ENCODE measurements at places on chromosomes 4 and X. TPM values are rescaled to one million over a fixed set of nuclear protein-coding genes. Genes with fewer than 3 reads are reported as not detected.
A peak's percentile ranks its signal among the peaks of the same experiment; 100 is the strongest.

Gene PCYT1B
- total RNA-seq = not detected

DNA sequence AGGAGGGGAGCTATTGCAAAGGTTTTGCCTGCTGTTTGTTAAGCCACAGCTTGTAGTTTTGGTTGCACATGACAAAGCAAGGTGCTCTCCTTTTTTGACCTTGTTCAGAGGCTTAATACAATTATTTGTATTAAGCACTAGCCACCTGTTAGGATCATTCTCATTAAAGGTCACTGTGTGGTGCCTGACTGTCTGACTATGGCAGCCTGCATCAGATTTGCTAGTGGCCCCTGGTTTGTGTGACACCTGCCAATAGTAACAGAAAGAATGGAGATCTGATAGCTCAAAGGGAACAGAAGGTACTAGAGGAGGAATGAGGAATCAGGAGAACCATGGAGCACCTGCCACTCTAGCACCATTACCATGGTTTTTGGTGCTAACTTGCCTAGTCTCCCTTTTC lies 102.5 kb downstream of the POLA1 start:
- no peak overlapping the region for H3K4me3 ChIP-seq
- no peak overlapping the region for H3K27ac ChIP-seq
- no peaks in the 10 kb centered on the region for H3K36me3 ChIP-seq
- DNase-seq = no peak
- no peaks in the 10 kb centered on the region for H3K27me3 ChIP-seq

DNA sequence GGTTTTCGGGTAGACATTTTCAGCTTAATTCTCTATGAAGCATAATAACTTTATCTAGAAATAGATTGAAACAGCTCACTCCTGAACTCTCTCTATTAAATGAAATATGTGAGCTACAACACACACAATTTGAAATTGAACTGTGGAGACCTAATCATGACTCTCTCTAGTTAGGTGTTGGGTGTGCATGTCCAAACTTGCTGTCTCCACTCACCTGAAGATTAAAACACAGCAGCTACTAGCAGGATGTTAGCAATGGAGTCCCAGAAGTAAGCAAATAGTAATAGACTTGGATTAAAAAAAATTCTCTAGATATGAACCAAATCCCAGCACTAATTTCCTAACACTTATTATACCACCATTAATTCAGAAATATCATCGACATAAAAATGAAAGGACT lies 173.1 kb downstream of the FSTL5 start:
- no peaks in the 10 kb centered on the region for H3K4me1 ChIP-seq
- H3K27ac ChIP-seq = no peak overlapping the region
- H3K4me3 ChIP-seq = no peak overlapping the region
- no peak for DNase-seq

DNA sequence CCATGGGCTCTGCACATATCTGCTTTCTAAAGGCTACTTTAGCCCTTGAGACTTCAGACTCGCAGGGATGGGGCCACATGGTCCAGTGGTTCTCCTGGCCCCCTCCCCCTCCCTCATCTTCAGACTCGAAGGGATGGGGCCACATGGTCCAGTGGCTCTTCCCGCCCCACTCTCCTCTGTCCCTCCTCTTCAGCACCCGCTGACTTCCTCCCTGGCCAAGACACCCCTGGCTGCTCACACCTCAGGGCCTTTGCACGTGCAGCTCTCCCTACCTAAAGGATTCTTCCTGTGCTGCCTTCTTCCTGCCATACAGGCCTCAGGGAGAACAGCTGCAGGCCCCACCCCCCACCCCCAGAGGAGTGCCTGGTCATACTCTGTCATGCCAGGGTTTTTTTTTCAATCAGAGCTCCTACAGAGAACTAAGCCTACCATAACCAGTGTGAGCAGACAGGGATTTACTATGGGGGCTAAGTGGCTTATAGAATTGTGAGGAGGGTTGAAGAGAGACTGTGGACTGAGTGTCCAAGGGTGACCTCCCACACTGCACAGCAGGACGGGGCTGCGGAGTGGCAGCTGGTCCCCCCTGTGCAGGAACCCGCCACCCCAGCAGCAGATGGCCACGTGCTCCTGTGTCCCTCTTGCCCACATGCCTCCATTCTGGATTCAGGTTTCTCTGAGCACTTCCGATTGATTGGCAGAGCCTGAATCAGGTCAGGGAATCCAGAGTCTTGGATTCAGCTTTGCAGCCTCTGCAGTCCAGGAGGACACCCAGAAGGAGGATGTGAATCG lies 6.1 kb upstream of the SPON2 start:
- DNase-seq = no peak
- no peaks in the 10 kb centered on the region for H3K36me3 ChIP-seq
- H3K27me3 ChIP-seq = no peaks in the 10 kb centered on the region

DNA sequence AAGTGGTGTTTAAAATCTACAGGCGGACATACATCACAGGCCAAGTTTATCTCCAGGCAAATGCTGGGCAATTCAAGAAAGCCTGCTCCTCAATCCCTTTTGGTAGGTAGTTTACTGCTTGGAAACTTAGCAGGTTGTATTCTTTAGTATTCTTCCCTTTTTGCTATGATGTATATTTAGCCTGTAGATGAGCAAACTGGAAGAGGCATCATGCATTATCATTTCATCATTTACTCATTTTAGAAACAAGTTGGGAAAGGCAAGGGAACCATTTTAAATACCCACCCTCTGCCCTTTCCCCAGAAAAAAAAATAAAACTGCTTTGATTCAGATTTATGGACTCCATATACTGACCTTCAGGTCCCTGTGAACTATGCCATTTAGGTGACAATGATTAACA lies 213.2 kb downstream of the CAMK2D start:
- no peak overlapping the region for H3K27ac ChIP-seq
- no peak for DNase-seq
- H3K27me3 ChIP-seq = no peaks in the 10 kb centered on the region
- H3K36me3 ChIP-seq = 0 out of 2 replicates have a peak, but pooled peaks cover 4% of the 10 kb centered on the region
- H3K4me3 ChIP-seq = no peak overlapping the region
- peaks cover 6% of the 10 kb centered on the region for H3K4me1 ChIP-seq

Gene MSANTD1
- total RNA-seq = 0.71 TPM

DNA sequence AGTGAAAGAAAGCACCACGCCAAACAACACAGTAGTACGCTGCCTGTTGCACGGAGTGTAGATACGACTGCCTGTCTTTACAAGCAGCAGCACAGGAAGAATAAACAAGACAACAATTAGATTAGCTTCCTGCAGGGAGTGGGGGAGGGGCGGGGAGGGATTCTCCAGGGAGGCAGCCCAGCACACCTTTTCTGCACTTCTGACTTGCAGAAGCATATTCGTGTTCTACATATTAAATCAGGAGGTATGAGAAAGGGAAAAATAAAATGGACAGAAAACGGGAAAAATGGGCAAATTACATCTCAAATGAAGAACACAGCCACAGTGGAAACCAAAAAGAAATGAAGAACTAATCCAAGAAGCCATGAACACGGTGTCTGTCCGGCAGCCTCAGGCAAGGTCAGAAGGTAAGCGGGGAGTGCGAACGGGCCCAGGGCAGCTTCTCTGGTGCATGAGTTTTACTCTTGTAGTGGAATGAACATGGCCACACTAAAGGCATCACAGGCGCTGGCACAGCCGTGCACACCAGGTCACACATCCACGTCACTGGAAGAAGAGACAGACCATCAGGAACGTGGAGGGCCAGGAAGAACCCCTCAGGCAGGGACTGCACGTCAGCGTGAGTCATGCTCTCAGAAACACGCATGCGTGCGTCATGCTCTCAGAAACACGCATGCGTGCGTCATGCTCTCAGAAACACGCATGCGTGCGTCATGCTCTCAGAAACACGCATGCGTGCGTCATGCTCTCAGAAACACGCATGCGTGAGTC lies 20.1 kb upstream of the ADRA2C start:
- peak; percentile 95 for DNase-seq
- H3K4me3 ChIP-seq = peak overlapping the region; percentile 60
- peak overlapping the region; percentile 83 for H3K27ac ChIP-seq
- H3K36me3 ChIP-seq = no peaks in the 10 kb centered on the region
- no peaks in the 10 kb centered on the region for H3K27me3 ChIP-seq
- H3K4me1 ChIP-seq = peaks cover 23% of the 10 kb centered on the region

- no peaks in the 10 kb centered on the region for H3K27me3 ChIP-seq
- no peaks in the 10 kb centered on the region for H3K36me3 ChIP-seq
- no peak for DNase-seq
- no peak overlapping the region for H3K27ac ChIP-seq
- no peaks in the 10 kb centered on the region for H3K4me1 ChIP-seq
- H3K4me3 ChIP-seq = no peak overlapping the region
These were observed 67.4 kb upstream of the HELT start for GRCh38 chr4:184950926-184951325.

DNA sequence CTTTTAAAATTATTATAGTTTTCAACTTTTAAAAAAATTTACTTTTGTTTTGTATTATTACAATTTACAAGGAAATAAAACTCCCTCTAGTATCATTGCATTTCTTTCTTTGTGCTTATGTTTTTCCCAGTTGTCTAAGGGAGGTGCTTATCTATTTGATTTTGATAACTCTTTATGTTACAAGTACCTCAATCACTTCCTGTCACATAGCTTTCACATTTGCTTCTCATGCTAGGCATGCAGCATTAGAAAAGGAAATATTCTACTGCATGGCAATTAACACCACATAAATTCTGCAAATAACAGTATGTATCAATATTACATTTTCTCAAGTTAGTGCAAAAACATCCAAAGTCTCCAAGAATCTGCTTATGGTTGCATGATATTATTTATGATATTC lies 180.3 kb upstream of the HS3ST1 start:
- H3K27me3 ChIP-seq = no peaks in the 10 kb centered on the region
- DNase-seq = no peak
- H3K36me3 ChIP-seq = no peaks in the 10 kb centered on the region
- no peak overlapping the region for H3K27ac ChIP-seq
- peaks cover 90% of the 10 kb centered on the region for H3K4me1 ChIP-seq

Gene RAB9A
- total RNA-seq = 23.9 TPM

Gene GCNA
- 0.98 TPM for total RNA-seq

Data from HCT116 (cell line).